Upper lobe of left lung (tissue), 6 donors: ENCODE measurements at places on chromosomes 16 and 17. TPM values are rescaled to one million over a fixed set of nuclear protein-coding genes. Genes with fewer than 3 reads are reported as not detected.

DNA sequence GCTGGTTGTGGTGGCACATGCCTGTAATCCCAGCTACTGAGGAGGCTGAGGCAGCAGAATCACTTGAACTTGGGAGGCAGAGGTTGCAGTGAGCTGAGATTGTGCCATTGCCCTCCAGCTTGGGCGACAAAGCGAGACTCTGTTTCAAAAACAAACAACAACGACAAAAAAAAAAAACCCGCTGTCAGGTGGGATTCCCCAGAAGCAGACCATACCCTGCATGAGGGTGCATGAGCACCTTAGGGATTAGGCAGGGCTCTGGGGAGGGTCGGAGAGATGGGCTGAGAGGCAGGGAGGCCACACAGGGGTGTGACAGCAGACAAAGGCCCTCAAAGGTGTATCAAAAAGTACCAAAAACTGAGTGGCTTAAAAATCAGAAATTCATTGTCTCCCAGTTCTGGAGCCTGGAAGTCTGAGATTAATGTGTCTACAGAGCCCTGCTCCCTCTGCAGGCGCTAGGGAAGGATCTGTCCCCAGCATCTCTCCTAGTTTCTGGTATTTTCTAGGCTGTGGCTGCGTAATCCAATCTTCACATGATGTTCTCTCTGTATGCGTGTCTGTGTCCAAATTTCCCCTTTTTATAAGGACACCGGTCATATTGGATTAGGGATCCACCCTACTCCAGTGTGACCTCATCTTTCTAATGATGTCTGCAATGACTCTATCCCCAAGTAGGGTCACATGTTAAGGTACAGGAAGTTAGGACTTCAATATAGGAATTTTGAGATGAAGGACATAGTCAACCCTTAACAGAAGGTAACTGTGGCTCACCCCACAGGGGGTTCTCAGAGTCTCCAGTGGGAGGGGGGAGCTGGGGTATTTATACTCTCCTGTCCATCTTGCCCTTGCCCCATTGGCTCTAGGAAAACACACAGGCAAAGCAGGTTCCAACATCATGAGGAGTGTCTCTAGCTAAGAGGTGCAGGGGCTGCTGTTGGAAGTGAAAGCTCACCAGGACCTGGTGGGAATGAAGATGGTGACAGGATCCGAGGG is 13.6 kb upstream of the TVP23A start:
- H3K36me3 ChIP-seq: no peaks in the 10 kb centered on the region
- DNase-seq: no peak
- peak overlapping the region; percentile 53 for H3K27ac ChIP-seq
- peaks cover 26% of the 10 kb centered on the region for H3K4me1 ChIP-seq
- no peak overlapping the region for H3K4me3 ChIP-seq
- no peaks in the 10 kb centered on the region for H3K27me3 ChIP-seq

Gene AOC3
- total RNA-seq: 111 TPM

DNA sequence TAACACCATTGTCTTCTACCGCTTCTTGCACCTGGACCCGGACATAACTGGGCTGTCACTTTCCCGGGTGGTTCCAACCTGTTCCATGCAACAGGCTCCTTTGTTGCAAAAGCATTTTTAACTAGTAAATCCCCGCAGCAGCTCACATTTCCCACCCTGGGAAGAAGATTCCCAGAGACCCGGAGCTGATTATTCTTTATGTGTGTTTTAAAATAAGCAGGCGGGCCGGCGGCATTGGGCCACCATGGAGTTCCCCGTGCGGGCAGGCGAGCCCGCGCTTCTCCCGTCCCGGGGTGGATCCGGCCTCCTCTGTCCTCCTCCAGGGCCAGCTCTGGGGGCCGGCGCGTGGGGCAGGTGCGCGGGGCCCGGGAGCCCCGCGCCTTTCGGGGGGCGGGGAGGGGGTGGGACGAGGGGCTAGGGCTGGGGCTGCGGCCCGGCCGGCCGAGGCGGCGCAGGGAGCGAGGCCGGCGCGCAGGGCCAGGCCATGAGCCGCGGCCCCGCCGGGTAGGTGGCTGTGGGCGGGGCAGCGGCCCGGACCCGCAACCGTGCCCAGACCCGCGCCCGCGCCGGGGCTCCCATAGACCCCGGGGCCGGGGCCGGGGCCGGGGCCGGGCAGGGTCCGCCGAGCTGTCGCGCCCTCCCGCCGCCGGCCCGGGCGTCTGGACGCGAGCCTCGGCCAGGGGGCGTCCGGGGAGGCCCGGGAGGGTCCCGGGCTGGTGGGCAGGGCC is 1.7 kb downstream of the CRAMP1 start:
- peak overlapping the region; percentile 99 for H3K4me3 ChIP-seq
- H3K27ac ChIP-seq: no peak overlapping the region
- peaks cover 56% of the 10 kb centered on the region for H3K4me1 ChIP-seq
- no peaks in the 10 kb centered on the region for H3K27me3 ChIP-seq
- no peak for DNase-seq
- peaks cover 7% of the 10 kb centered on the region for H3K36me3 ChIP-seq

GRCh38 chr16:46973207-46973995 is at the start of gene DNAJA2:
Gene DNAJA2 (minus strand): TSS chr16:46973674. CDS start chr16:46973572, 102 bp downstream.
- H3K36me3 ChIP-seq: peaks cover 14% of the 10 kb centered on the region
- H3K27ac ChIP-seq: peak within 1 kb of the TSS; percentile 91
- H3K4me1 ChIP-seq: peaks cover 20% of the 10 kb centered on the region

- H3K4me1 ChIP-seq: no peaks in the 10 kb centered on the region
- H3K27me3 ChIP-seq: no peaks in the 10 kb centered on the region
Measured at GRCh38 chr17:4177806-4178205, 34.8 kb downstream of the CYB5D2 start.
